ENCODE measurements at places on chromosomes 7 and 10.

DNA sequence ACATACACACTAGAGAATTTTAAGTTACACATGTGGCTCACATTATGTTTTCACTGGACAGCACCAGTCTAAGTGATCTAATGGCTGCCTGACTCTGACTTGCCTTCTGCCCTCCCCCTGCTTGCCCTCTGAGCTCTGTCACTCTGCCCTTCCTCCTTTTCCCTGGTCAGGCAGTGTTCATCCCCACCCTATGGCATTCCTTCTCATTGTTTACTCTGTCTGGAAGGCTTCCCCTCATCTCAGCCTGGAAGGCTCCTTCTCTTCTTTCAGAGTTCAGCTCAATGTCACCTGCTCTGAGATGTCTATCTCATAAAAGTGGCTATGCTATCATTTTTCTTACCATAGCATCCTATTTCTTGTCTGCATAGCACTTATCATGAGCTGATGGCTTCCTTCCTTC, 305.7 kb downstream of the BMPER start:
- no peak for DNase-seq

GRCh38 chr10:5234106-5234860, 37.6 kb downstream of the AKR1C4 start:
- DNase-seq = no peak

- DNase-seq = no peak
Observed at GRCh38 chr7:73313521-73313906, 4.9 kb upstream of the NSUN5 start.

DNA sequence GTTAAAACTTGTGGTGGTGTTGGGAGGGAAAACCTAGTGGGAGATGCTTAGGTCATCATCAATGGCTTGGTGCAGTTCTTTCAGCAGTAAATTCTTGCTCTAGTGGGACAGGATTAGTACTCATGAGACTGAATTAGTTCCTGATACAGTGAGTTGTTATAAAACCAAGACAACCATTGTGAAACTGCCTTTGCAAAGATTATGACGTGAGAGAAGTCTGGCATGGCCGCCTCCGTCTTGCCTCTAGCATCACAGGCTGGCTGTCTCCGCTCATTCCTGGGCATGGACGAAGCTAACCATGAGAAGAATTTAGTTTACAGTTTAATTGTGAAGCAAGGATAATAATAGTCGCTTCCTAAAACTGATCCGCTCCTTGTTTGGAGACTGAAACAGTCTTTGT, 186.4 kb downstream of the KIF20B start:
- no peak for DNase-seq

DNA sequence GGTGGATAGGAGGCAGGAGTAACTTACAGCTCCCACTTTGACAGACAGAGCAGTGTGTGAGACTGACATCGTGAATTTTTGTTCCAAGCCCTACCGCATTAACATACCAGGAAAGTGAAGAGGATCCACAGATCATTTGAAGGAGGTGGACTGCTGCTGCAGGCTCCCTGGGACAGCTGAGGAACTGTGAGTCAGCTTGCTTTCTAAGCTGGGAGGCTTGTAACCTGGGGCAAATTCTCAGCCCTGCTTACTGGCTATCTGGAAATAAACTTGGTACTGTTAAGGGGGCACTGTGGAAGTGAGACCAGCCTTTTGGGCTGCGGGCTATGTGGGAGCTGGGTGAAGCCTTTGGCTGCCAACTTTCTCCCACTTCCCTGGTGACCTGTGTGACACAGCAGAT, 1202.5 kb downstream of the DNAJB9 start:
- DNase-seq = no peak

GRCh38 chr7:44320141-44320540, 5.3 kb downstream of the CAMK2B start:
- no peak for DNase-seq

DNA sequence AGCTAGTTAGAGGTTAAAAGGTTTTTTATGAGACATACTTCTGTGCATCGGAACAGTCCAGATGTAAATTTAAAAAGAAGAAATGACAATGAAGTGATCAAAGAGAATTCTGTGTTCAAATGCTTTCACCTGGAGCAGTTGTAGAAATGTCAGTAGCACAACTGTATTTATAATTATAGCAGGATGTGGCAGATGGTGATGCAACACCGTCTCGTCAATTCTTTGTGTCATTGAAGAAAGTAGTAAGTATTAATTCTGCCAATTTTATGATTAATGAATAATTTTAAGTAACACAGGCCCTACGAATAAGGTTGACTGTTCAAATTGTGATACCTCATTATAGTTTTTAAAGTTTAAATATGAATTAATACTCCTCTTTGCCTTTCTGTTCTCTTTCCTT, 171.1 kb downstream of the ADK start:
- no peak for DNase-seq

DNA sequence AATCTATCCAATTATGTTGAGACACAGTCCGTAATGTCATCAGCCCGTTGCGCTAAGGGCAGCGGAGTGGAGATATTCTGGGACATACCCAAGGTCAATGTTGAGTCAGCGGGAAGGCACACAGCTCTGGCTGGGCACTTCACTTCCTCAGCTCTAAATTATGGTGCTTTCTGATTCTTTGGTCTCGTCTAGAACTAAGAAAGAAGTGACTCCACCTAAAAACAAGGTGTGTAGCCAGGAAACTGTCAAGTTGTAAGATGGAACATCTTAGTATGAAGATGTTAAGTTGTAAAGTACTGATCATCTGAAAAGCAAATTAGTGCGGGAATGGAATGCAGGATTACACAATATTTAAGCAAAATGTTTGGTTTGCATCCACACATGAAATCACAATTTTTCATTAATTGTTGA, 43.1 kb downstream of the BAIAP2L1 start:
- no peak for DNase-seq

DNA sequence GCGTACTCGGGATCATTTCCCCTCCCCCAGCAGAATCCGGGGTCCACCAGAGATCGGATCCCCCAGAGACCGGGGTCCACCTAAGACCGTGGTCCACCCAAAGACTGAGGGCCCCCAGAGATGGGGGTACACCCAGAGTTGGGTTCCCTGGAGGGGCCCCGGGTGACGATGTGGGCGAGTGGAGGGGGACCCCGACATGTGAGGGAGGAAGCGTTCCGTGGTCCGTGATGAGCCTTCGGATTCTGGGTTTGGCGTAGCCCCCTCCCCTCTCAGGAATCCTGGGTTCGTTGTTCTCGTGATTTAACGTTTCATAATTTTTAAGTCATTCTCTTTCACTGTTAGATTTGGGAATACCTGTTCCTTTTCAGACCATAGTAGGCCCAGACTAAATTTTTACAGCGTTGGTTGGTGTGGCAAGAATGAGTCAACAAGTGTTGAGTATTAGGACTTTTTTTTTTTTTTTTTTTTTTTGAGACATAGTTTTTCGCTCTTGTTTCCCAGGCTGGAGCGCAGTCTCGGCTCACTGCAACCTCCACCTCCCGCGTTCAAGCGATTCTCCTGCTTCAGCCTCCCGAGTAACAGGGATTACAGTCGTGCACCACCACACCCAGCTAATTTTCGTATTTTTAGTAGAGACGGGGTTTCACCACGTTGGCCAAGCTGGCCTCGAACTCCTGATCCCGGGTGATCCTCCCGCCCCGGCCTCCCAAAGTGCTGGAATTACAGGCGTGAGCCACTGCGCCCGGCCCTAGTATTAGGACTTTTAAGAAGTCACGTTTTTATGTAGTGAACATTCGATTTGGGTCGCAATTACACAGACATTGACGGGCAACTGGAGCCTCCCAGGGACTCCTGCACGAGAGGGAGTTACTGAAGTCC, 672 bp downstream of the GTPBP4 start:
- DNase-seq = no peak

DNA sequence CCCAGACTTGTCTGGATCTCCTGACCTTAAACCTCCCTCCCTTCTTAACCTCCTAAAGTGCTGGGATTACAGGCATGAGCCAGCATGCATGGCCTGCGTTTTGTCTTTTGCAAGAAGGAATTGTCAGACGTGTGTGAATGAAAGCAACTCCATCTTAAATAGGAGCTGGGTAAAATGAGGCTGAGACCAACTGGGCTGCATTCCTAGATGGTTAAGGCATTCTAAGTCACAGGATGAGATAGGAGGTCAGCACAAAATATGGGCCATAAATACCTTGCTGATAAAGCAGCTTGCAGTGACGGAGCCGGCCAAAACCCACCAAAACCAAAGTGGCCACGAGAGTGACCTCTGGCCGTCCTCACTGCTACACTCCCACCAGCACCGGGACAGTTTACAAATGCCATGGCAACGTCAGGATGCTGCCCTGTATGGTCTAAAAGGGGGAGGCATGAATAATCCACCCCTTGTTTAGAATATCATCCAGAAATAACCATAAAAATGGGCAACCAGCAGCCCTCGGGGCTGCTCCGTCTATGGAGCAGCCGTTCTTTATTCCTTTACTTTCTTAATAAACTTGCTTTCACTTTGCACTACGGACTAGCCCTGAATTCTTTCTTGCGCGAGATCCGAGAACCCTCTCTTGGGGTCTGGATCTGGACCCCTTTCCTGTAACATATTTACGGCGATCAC, 41.2 kb upstream of the SDK1 start:
- no peak for DNase-seq
